ENCODE measurements at places on chromosomes 11 and 22. TPM values are rescaled to one million over a fixed set of nuclear protein-coding genes. Genes with fewer than 3 reads are reported as not detected.

- H3K27me3 ChIP-seq: no peaks in the 10 kb centered on the region
- H3K36me3 ChIP-seq: no peaks in the 10 kb centered on the region
- DNase-seq: no peak
- H3K4me1 ChIP-seq: no peaks in the 10 kb centered on the region
- no peak overlapping the region for H3K27ac ChIP-seq
Measured at GRCh38 chr11:92159931-92160330, 64.7 kb upstream of the FAT3 start.

DNA sequence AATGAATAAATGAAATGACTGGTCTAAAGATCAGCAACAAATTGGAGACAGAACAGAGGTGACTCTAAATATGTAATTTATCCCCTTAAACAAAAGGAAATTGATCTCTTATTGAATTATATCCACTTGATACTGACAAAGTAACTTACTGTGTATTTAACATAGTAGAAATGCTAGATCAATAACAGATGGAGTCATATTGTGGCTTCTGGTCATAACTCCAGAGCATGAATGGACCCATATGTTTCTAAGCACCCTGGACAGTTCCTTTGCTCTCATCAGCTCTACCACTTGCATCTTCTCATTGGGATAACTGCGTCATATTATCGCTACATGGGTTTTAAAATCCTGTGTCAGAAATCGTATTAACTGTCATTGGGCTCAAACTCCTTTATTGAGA lies 222.3 kb downstream of the ETS1 start:
- H3K27ac ChIP-seq: no peak overlapping the region
- no peak for DNase-seq
- H3K27me3 ChIP-seq: no peaks in the 10 kb centered on the region
- no peak overlapping the region for H3K4me3 ChIP-seq
- H3K4me1 ChIP-seq: peaks cover 6% of the 10 kb centered on the region

- no peak overlapping the region for H3K4me3 ChIP-seq
- no peak overlapping the region for H3K27ac ChIP-seq
- H3K36me3 ChIP-seq: peaks cover 98% of the 10 kb centered on the region
- H3K4me1 ChIP-seq: peaks cover 3% of the 10 kb centered on the region
- no peak for DNase-seq
Measured at GRCh38 chr11:121557348-121557747, 104.6 kb upstream of the SORL1-AS1 start.

DNA sequence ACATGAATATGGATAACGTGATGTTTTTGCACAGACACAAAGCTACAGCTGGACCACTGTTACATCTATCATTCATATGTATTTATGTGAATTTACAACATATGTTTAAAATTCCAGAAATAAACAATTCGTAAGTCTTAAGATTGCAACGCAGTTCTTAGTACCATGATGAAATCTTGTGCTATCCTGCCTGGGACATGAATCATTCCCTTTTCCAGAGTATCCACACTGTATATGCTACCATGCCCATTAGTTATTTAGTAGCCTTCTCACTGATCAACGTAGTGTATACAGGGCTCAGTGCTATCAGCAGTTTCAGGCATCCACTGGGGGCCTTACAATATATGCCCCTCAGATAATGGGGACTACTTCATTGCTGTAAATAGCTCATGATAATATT lies 4.3 kb downstream of the ATL3 start:
- H3K36me3 ChIP-seq: no peaks in the 10 kb centered on the region
- peaks cover 8% of the 10 kb centered on the region for H3K4me1 ChIP-seq
- no peak overlapping the region for H3K27ac ChIP-seq

Gene OR52E8
- not detected for total RNA-seq

DNA sequence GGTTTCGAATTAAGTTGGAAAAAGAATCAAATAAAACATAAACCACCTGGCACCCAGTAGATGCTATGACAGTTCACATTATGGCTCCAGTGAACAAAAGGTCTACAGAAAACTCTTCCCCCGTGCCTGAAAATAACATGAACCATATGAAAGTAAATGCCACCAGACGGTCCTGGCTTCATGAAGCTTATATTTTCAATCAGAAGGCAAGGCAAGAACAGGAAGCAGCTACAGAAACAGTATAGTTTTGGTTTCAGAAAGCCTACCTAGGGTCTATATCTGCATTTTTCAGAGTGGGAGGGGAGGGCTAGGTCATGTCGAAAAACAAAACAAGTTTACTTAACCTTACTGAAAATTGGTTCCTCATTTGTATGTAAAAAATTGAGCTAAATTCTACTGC lies 9.8 kb downstream of the RAB30 start:
- no peaks in the 10 kb centered on the region for H3K36me3 ChIP-seq
- H3K27ac ChIP-seq: no peak overlapping the region
- H3K27me3 ChIP-seq: no peaks in the 10 kb centered on the region
- no peak overlapping the region for H3K4me3 ChIP-seq
- H3K4me1 ChIP-seq: peaks cover 15% of the 10 kb centered on the region
- no peak for DNase-seq

- H3K4me3 ChIP-seq: no peak within 1 kb of the TSS
- H3K36me3 ChIP-seq: no peaks in the 10 kb centered on the region
- H3K27ac ChIP-seq: no peak within 1 kb of the TSS
- H3K27me3 ChIP-seq: no peaks in the 10 kb centered on the region
Measured at GRCh38 chr22:36816636-36817524, at the start of gene PVALB. TSS of gene PVALB (minus strand) at chr22:36817035. CDS start at chr22:36817005, 30 bp downstream.

GRCh38 chr22:46574993-46575910 lies 37.8 kb upstream of the CELSR1 start:
- no peak overlapping the region for H3K4me3 ChIP-seq
- H3K36me3 ChIP-seq: no peaks in the 10 kb centered on the region
- H3K4me1 ChIP-seq: peaks cover 33% of the 10 kb centered on the region

- no peaks in the 10 kb centered on the region for H3K27me3 ChIP-seq
- no peaks in the 10 kb centered on the region for H3K4me1 ChIP-seq
- no peaks in the 10 kb centered on the region for H3K36me3 ChIP-seq
- no peak for DNase-seq
- H3K27ac ChIP-seq: no peak overlapping the region
Measured at GRCh38 chr11:125465255-125465654, 30.8 kb downstream of the FEZ1 start.

GRCh38 chr11:8045839-8046238 lies 35.2 kb upstream of the TUB start:
- DNase-seq: no peak
- H3K36me3 ChIP-seq: no peaks in the 10 kb centered on the region
- H3K27me3 ChIP-seq: peaks cover 12% of the 10 kb centered on the region
- no peak overlapping the region for H3K4me3 ChIP-seq
- no peaks in the 10 kb centered on the region for H3K4me1 ChIP-seq

Gene NAALAD2
- total RNA-seq: not detected

Gene PRSS23
- 2.2 TPM for total RNA-seq

GRCh38 chr11:130369141-130369691 lies 54.5 kb upstream of the ZBTB44 start:
- H3K27me3 ChIP-seq: peaks cover 2% of the 10 kb centered on the region
- DNase-seq: no peak
- no peaks in the 10 kb centered on the region for H3K4me1 ChIP-seq
- no peaks in the 10 kb centered on the region for H3K36me3 ChIP-seq

- no peaks in the 10 kb centered on the region for H3K4me1 ChIP-seq
- H3K36me3 ChIP-seq: peaks cover 49% of the 10 kb centered on the region
- H3K27ac ChIP-seq: no peak overlapping the region
- H3K27me3 ChIP-seq: no peaks in the 10 kb centered on the region
Measured at GRCh38 chr22:43173976-43174720, 12.8 kb downstream of the TTLL12 start.

Gene CYB5R2
- total RNA-seq: 0.59 TPM

Gene BTG4
- total RNA-seq: not detected

Gene VWCE
- total RNA-seq: 0.60 TPM
